Stimulated activated naive B cell treated with anti-CD40 and anti-IgM and Interleukin-4, amounts not matched to agents 10 μg/mL and 1 μg/mL and 100 μg/mL, for 72 hours (primary cell): ENCODE measurements at places on chromosomes 7 and 10.

DNA sequence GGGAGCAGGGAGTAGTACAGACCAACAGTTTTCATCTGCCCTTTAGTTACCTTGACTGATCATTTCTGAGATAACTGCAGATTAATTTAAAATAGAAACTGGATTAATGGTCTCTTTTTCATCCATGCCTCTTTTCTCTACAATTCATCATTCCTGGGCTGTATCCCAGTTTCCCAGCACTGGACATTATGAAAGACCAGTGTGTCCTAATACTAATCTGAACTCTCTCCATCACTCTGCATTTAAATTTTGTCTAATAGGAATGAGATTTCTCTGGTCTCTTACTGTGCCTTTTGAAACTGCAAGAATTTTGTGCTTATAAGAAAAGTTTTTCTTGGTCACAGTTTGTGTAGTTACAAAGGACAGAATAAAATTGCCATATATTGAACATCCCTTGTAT, 12.7 kb downstream of the PLEKHA8 start:
- no peak for DNase-seq

GRCh38 chr7:127946847-127947246, 84.4 kb downstream of the LRRC4 start:
- no peak for DNase-seq

- DNase-seq, result no peak
Observed at GRCh38 chr7:90775383-90775965, 179.4 kb downstream of the CDK14 start.

- DNase-seq, result no peak
Observed at GRCh38 chr7:1238450-1238882, 5.8 kb downstream of the UNCX start.

DNA sequence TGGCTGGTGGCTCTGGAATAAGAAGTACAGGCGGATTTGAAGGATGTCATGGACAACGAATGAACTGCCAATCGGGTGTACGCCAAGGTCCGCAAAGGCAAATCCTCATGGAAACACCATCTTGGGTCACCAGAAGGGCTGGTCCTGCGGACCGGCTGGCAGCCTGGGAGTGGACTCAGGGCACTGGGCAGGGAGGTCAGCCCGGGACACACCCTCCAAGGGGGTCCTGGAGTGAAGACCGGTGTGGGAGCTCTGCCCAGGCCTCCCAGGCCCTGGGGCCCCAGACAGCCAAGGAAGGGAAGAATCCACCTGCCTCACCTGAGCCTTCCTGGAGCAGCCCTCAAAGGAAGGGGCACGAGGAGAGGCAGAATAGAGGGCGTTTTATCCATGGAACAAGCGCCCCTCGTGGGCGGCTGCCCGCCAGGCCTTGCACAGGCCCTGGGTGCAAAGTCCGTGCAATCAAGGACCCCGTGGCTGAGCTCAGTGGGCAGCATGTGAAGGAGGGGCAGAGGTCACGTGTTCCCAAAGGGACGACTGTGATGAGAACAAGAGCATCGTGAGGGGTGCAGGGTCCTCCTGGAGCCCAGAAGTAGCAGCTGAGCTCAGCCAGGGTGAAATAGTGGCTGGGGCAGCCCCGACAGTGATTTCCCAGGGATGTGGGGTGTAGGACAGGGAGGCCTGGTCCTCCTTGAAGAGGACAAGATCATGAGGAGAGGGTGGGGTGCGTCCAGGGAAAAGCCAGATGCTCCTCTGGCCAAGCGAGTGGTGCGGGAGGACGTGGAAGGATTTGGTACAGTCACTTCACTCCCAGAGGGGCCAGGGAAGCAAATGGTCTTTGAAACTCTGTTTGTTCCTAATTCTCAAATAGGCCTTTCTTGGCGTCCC, 105.2 kb downstream of the TCERG1L start:
- no peak for DNase-seq

- DNase-seq, result no peak
Observed at GRCh38 chr7:82616059-82616728, 172.6 kb upstream of the CACNA2D1 start.

DNA sequence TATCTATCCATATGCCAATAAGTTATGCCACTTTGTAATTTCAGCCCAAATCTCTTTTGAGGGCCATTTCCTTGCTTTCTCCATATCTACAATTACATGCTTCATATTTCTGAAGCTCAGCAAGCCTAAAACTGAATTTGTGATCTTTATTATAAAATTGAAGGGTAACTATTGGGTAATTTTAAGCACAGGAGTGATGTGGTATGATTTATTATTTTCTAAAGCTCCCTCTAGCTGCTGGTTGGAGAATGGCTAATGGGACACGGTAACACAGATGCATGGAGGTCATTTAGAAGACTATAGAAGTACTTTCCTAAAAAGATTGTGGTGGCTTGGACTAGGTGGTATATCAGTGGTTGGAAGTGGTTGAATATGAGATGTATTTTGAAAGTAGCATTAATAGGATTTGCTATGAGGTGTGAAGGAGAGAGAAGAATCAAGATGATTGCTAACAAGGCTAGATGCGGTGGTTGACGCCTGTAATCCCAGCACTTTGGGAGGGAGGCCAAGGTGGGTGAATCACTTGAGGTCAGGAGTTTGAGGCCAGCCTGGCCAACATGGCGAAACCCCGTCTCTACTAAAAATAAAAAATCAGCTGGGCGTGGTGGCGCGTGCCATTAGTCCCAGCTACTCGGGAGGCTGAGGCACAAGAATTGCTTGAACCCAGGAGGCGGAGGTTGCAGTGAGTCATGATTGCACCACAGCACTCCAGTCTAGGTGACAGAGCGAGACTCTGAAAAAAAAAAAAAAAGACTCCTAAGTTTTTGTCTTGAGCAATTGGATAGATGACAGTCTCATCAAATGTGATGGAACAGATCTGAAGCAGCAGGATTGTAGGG, 13.9 kb downstream of the KLHDC10 start:
- no peak for DNase-seq
